CD4-positive, alpha-beta T cell treated with Interleukin-2 at 100 ng/mL for 4 hours (primary cell): ENCODE measurements at places on chromosomes 2 and 18.

DNA sequence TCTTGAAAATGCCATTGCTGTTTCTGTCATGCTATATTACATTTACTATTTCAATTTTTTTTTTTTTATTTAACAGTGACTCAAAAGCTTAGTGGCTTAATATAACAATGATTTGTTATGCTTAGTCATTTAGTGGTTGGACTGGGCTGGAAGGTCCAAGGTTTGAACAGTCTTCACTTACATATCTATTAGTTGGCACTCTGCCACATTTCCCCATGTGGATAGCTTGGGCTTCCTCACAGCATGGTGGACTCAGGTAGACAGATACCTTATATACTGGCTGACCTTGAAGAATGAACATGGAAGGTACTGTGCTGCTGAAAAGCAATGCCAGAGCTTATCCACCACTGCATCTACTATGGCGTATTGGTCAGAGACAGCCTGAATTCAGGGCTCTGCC, 909.5 kb upstream of the SOX11 start:
- DNase-seq, result no peak

DNA sequence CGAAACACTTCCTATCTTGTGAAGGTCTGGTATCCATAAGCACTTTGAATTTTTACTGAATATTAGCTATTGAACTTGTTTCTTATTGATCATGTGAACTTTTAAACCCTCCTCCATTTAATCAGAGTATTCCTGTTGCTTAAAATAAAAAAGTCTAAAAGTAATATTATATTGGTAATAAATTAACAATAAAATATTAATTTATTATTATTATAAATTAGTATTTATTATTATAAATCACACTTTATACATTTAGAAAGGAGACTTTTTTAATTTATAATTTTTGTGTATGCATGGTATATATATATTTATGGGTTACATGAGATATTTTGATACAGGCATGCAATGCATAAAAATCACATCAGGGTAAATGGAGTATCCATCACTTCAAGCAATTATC, 295.4 kb upstream of the NETO1 start:
- no peak for DNase-seq

DNA sequence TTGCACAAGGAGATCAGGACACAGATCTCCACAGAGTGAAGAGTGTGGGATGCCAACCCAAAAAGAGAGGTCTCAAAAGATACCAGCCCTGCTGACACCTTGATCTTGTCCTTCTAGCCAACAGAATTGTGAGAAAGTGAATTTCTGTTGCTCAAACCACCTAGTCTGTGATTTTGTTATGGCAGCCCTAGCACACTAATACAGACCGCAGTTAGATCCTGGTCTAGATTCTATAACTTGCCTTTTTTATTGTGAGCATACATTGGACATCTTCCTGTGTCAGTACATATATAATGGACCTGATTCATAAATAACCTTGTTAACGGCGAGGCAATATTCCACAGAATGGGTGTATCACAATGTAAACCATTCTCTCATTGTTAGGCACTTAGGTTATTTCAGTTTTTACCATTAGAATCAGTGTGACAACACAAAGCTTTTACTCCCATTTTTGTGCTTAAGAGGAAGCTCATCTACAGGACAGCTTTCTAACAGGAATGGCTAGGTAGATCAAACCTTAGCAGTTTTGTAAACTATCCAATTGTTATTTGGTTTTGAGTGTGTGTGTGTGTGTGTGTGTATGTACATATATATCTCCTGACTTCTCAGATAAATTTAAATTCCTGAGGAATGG, 89.0 kb downstream of the ACSL3 start:
- no peak for DNase-seq

- no peak for DNase-seq
Measured at GRCh38 chr2:110979471-110980338, 141.0 kb upstream of the BCL2L11 start.
